ENCODE measurements at places on chromosomes 2 and 18. TPM values are rescaled to one million over a fixed set of nuclear protein-coding genes. Genes with fewer than 3 reads are reported as not detected.

Gene NMUR1
- total RNA-seq, result 0.95 TPM

Gene DYSF
- 4.7 TPM for total RNA-seq

Gene CDH7
- not detected for total RNA-seq

Gene SERPINB8
- 2.7 TPM for total RNA-seq

Gene CKAP2L
- total RNA-seq, result 59.3 TPM

Gene APLF
- 2.6 TPM for total RNA-seq

Gene GALNT14
- not detected for total RNA-seq

Gene GAL3ST2
- 0.34 TPM for total RNA-seq

Gene CAPN14
- total RNA-seq, result not detected

Gene RBFA
- total RNA-seq, result 25.2 TPM

Gene LRRC30
- total RNA-seq, result not detected

Gene ASB18
- total RNA-seq, result not detected

All from activated CD8-positive, alpha-beta T cell treated with anti-CD3 and anti-CD28 coated beads, Interleukin-2, amount 10 ng/mL, durations not matched to agents 7 days and 5 days (primary cell).